ENCODE measurements at places on chromosomes 3 and 15. TPM values are rescaled to one million over a fixed set of nuclear protein-coding genes. Genes with fewer than 3 reads are reported as not detected.

SLC2A2 gene
- total RNA-seq, result not detected

GRCh38 chr3:56724676-56725075 lies 41.6 kb upstream of the TASOR start:
- no peak overlapping the region for H3K27ac ChIP-seq
- no peaks in the 10 kb centered on the region for H3K27me3 ChIP-seq
- peaks cover 59% of the 10 kb centered on the region for H3K36me3 ChIP-seq
- DNase-seq, result no peak
- no peak overlapping the region for H3K4me3 ChIP-seq
- H3K4me1 ChIP-seq, result no peaks in the 10 kb centered on the region

DNA sequence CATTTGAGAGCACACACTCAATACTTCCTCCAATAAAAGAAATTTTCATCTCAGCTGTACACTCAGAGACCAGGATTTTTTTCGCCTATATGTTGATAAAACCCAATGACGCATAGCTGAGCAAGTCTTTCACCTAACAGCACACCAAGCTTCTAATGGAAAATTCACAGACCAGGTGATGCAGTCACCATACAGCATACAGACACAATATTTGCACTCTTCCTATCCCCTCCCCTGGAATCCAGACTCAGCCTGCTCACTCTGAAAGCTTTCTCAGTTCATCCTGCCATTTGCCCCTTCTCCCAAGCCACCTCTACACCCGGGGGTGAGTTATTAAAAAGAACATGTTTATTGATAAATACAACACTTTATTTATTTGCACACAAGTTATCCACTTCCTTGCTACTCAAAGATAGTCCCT lies 1.7 kb downstream of the TBC1D5 start:
- peaks cover 32% of the 10 kb centered on the region for H3K4me1 ChIP-seq
- peak overlapping the region; percentile 90 for H3K4me3 ChIP-seq
- H3K27ac ChIP-seq, result peak overlapping the region; percentile 98
- H3K27me3 ChIP-seq, result no peaks in the 10 kb centered on the region
- H3K36me3 ChIP-seq, result no peaks in the 10 kb centered on the region
- no peak for DNase-seq

PEAK1 gene
- 112 TPM for total RNA-seq

LINGO1 gene
- total RNA-seq, result 0.86 TPM

GRCh38 chr3:112000966-112001365 lies 2.2 kb downstream of the TAGLN3 start:
- no peak for DNase-seq
- peaks cover 11% of the 10 kb centered on the region for H3K4me1 ChIP-seq
- H3K36me3 ChIP-seq, result no peaks in the 10 kb centered on the region
- no peaks in the 10 kb centered on the region for H3K27me3 ChIP-seq

BRPF1 gene
- 22.3 TPM for total RNA-seq

DNA sequence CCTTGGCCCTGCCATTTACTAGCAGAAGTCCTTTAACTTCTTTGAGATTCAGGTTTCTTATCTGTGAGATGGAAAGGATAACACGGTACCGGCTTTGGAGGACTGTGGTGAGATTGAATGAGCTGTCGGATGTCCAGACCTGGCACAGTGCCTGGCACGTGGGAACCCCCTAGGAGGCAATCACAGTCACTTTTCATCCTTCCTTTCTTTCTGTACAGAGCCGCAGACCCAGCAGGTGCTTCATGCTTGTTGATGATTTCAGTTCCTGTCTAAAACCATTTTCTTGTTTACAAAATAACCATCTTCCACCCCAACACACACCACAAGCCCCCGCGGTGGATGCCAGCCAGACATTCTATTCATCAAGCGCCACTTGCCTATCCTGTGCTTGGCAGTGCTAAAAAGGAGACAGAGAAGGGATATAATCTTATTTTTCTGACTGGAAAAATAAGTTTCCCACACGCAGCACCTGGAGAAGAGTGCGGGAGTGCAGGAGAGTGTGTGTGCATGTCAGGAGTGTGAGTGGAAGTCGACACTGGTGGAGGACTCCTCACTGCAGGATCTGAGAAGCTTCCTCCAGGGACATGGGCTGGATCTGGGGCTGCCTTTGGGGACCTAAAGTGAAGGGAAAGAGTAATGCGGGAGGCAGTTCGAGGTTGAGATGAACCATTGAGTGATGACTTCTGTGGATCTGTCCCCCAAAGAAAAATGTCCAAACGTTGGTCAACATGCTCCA lies 85.7 kb downstream of the ST6GAL1 start:
- H3K27me3 ChIP-seq, result no peaks in the 10 kb centered on the region
- no peak overlapping the region for H3K4me3 ChIP-seq

DNA sequence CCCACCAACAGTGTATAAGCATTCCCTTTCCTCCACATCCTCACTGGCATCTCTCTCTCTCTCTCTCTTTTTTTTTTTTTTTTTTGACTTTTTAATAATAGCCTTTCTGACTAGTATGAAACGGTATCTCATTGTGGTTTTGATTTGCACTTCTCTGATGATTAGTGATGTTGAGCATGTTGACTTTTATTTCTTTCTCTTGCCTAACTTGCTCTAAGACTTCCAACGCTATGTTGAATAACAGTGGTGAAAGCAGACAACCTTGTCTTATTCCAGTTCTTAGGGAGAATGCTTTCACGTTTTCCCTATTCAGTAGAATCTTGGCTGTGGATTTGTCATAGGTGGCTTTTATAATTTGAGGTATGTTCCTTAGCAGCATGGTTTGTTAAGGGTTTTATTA lies 249.4 kb upstream of the MDFIC2 start:
- no peak overlapping the region for H3K27ac ChIP-seq
- no peaks in the 10 kb centered on the region for H3K36me3 ChIP-seq
- H3K27me3 ChIP-seq, result no peaks in the 10 kb centered on the region
- H3K4me1 ChIP-seq, result no peaks in the 10 kb centered on the region

- no peak for DNase-seq
- no peak overlapping the region for H3K27ac ChIP-seq
- H3K4me1 ChIP-seq, result peaks cover 5% of the 10 kb centered on the region
- H3K4me3 ChIP-seq, result no peak overlapping the region
- peaks cover 39% of the 10 kb centered on the region for H3K27me3 ChIP-seq
- no peaks in the 10 kb centered on the region for H3K36me3 ChIP-seq
Observed at GRCh38 chr15:92399271-92399950, 5.7 kb downstream of the ST8SIA2 start.

DNA sequence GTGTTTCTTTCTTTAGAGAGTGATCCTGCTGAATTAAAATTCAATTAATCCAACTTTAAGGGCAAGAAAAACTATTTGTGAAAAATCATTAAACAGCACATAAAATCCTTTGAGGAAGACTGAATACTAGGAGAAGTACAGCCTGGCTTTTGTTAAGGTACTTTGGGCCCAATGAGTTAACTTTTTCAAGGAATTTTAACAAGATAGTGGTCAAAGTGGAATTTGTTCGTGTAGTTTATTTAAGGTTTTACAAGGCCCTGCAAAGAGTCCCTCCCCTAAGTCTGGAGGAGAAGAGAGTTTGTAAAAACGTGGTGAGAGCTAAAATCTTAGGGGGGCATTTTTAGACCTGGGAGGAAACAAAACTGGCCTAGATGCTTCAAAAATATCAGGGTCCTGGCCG lies 26.0 kb upstream of the TRIM71 start:
- H3K4me1 ChIP-seq, result no peaks in the 10 kb centered on the region
- no peaks in the 10 kb centered on the region for H3K27me3 ChIP-seq
- no peaks in the 10 kb centered on the region for H3K36me3 ChIP-seq
- no peak for DNase-seq
- no peak overlapping the region for H3K27ac ChIP-seq

- H3K36me3 ChIP-seq, result peaks cover 52% of the 10 kb centered on the region
- DNase-seq, result no peak
- H3K4me3 ChIP-seq, result no peak overlapping the region
- no peaks in the 10 kb centered on the region for H3K27me3 ChIP-seq
- H3K27ac ChIP-seq, result no peak overlapping the region
- H3K4me1 ChIP-seq, result peaks cover 30% of the 10 kb centered on the region
Observed at GRCh38 chr3:120602682-120603081, 6.5 kb downstream of the NDUFB4 start.

WDR72 gene
- total RNA-seq, result 1.5 TPM

- DNase-seq, result no peak
- H3K27me3 ChIP-seq, result no peaks in the 10 kb centered on the region
- H3K27ac ChIP-seq, result no peak overlapping the region
- H3K4me3 ChIP-seq, result no peak overlapping the region
- H3K4me1 ChIP-seq, result peaks cover 25% of the 10 kb centered on the region
- no peaks in the 10 kb centered on the region for H3K36me3 ChIP-seq
Observed at GRCh38 chr3:71512544-71512943, 71.0 kb downstream of the FOXP1 start.

ONECUT1 gene
- not detected for total RNA-seq

- no peak overlapping the region for H3K27ac ChIP-seq
- H3K36me3 ChIP-seq, result no peaks in the 10 kb centered on the region
- H3K27me3 ChIP-seq, result peaks cover 6% of the 10 kb centered on the region
- no peak for DNase-seq
- H3K4me1 ChIP-seq, result no peaks in the 10 kb centered on the region
Observed at GRCh38 chr15:40430271-40430805, 10.4 kb upstream of the BAHD1 start.

EHD4 gene
- 35.0 TPM for total RNA-seq

DNA sequence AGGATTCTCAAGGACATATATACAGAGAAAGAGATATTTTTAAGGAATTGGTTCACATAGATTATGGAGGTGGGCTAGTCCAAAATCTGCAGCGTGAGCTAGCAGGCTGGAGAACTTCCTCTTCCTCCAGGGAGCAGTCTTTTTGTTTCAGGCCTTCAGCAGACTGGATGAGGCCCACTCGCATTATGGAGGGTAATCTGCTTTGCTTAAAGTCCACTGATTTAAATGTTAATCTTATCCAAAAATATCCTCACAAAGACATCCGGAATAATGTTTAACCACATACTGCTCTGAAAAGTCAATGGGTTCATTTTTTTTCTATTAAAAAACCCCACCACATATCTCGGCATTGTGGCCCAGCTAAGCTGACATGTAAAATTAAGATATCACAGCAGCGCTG lies 22.2 kb upstream of the NRROS start:
- H3K27ac ChIP-seq, result no peak overlapping the region
- H3K27me3 ChIP-seq, result no peaks in the 10 kb centered on the region
- H3K4me3 ChIP-seq, result no peak overlapping the region
- DNase-seq, result no peak

- no peak for DNase-seq
- peaks cover 4% of the 10 kb centered on the region for H3K4me1 ChIP-seq
- no peaks in the 10 kb centered on the region for H3K27me3 ChIP-seq
- H3K4me3 ChIP-seq, result no peak overlapping the region
- H3K27ac ChIP-seq, result no peak overlapping the region
Observed at GRCh38 chr3:31659246-31659645, 126.5 kb downstream of the STT3B start.

C3orf22 gene
- total RNA-seq, result not detected

PARP14 gene
- total RNA-seq, result 165 TPM

- H3K4me1 ChIP-seq, result no peaks in the 10 kb centered on the region
- no peak overlapping the region for H3K4me3 ChIP-seq
- peaks cover 10% of the 10 kb centered on the region for H3K36me3 ChIP-seq
- no peak overlapping the region for H3K27ac ChIP-seq
- no peak for DNase-seq
Observed at GRCh38 chr15:64934023-64934422, 22.3 kb downstream of the ANKDD1A start.

- H3K27me3 ChIP-seq, result no peaks in the 10 kb centered on the region
- no peaks in the 10 kb centered on the region for H3K36me3 ChIP-seq
- no peak overlapping the region for H3K27ac ChIP-seq
- no peak overlapping the region for H3K4me3 ChIP-seq
Observed at GRCh38 chr3:95705786-95706418, 1108.5 kb upstream of the EPHA6 start.

DNA sequence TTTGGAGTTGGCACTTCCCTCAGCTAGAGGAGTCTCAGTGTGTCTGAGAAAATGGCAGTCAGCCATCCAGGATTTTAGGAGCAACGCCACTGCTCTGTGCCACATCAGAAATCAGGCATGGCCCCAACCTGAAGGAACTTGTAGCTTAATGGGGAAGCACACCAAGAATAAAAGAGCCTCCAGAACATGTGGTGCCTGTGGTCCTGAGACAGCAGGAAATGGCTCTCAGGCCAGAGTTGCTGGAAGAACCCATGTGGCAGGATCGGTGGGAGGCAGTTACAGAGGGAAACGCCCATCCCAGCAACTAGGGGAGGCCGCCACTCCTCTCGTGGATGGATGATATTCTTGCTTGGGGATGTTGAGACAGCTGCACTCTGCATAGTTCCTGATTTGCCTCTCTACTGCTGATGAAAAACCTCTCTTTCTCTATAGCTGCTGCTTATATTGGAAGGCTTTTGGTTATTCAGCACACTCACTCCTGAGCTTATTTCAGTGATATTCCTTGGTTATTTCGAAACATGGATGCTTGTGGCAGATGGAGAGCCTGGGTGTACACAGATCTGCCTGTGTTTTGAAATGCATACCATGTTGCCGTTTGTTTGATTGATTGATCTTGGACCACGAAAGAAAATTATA lies 52.4 kb downstream of the KLHL25 start:
- H3K4me1 ChIP-seq, result no peaks in the 10 kb centered on the region
- H3K27me3 ChIP-seq, result no peaks in the 10 kb centered on the region
- H3K4me3 ChIP-seq, result no peak overlapping the region

GRIP2 gene
- total RNA-seq, result 1.1 TPM

GRCh38 chr3:190089711-190090110 lies 31.0 kb downstream of the P3H2 start:
- no peak overlapping the region for H3K4me3 ChIP-seq
- no peaks in the 10 kb centered on the region for H3K4me1 ChIP-seq
- no peak overlapping the region for H3K27ac ChIP-seq
- H3K27me3 ChIP-seq, result no peaks in the 10 kb centered on the region
- no peaks in the 10 kb centered on the region for H3K36me3 ChIP-seq

Data from lower lobe of right lung (tissue), 2 donors.